Activated CD4-positive, alpha-beta T cell treated with anti-CD3 and anti-CD28 coated beads, Interleukin-2, amount 10 ng/mL, durations not matched to agents 7 days and 5 days (primary cell): ENCODE measurements at places on chromosomes 1 and 21.

DNA sequence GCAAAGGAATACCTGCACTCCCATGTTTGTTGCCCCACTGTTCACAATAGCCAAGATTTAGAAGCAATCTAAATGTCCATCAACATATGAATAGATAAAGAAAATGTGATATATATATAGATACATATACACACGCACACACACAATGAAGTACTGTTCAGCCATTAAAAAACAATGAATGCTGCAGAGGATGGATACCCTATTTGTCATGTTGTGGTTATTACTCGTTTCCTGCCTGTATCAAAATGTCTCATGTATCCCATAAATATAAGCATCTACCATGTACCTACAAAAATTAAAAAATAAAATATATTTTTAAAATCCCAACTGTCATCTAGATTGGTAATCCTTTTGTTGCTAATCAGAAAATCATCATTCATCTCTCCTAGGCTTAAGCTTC, 634.8 kb upstream of the ADGRL2 start:
- DNase-seq, result no peak

- DNase-seq, result no peak
These were observed 166.8 kb downstream of the HIVEP3 start for GRCh38 chr1:41751804-41752513.

- DNase-seq, result no peak
These were observed 163.1 kb downstream of the PGBD5 start for GRCh38 chr1:230262867-230263567.

DNA sequence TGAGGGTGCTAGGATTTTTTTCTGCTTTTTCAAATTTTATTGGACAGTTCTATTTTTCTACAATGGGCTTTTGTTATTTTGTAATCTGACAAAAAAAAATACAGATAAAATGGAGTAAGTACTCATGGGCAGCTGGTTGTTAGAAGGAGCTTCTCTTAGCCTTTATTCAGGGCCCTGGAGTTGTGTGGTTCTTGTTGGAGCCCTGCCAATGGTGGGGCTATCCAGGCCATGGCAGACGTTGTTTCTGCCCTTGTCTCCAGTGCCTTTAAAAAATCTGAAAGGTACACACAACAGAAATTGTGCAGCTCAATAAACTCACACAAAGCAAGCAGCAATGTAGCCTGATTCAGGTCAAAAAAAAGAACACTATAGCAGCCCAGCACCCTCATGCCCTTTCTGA, 153.5 kb upstream of the GALNT2 start:
- no peak for DNase-seq

- DNase-seq, result no peak
These were observed 113.9 kb downstream of the ATP5PO start for GRCh38 chr21:33801424-33802405.

DNA sequence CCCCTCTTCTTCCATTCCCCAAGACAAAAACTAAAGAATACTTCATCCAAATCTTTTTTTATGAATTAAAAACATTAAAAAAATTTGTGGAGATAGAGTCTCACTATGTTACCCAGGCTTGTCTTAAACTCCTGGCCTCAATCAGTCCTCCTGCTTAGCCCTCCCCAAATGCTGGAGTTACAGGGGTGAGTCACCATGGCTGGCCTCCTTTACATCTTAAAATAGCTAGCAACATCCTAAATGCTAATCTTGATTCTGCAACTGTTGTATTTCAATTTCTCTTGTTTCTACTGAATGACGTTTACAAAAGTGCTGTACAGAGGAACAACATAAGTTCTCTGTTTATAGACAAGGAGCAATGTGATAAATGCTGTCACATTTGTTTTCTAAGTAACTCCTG, 483.5 kb downstream of the ADGRL2 start:
- no peak for DNase-seq

- no peak for DNase-seq
These were observed 59.7 kb downstream of the MATN1 start for GRCh38 chr1:30663596-30664091.

GRCh38 chr1:116268211-116268610, 104.8 kb upstream of the ATP1A1 start:
- no peak for DNase-seq

- DNase-seq, result peak; percentile 85
These were observed 12.2 kb downstream of the CITED4 start for GRCh38 chr1:40849801-40850592.

DNA sequence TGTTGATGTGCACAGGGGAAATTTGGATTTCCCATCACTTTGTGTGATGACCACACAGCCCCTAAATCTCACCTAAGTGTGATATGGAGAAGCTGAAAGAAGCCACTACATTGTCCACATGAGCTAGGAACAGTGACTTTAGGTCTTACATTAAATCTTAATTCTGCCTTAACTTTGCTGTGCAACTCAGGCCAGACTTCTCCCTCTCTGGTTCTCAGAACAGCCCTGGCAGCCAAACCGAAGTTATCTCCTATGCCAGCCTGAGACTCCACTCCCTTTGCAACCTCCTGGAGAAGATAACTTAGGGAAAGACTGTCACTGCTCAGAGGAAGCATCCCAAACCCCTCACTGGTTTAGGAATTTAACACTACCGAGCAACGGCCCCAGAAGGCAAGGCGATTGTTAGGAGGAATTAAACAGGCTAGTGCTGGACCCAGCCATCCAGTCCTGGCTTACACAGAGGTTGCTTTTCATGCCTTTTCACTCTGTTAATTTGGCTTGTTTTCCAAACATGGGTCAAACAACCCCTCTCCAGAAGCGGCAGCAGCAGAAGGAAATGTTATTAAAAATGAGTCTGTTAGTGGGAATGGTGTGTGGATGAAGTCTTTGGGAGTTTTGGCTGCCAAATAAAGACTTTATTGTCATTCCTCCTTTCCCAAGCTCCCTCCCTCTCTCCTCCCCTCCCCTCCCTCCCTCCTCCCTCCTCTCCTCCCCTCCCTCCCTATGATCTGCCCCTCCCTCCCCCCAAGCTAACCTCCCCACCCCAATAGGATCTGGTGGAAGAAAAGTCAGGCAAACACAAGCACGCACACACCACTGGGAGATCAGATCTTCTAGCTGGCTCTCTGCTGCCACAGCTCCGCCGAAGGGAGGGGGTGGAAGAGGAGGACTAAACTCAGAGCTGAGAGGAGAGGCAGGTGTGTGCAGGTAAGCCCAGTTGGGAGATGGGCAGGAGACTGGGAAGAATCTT, at the start of gene PRELP:
PRELP (plus strand) TSS at position 795 of the 970 bp plus-strand sequence. CDS start 7,379 bp downstream, outside the sequence.
- no peak for DNase-seq

DNA sequence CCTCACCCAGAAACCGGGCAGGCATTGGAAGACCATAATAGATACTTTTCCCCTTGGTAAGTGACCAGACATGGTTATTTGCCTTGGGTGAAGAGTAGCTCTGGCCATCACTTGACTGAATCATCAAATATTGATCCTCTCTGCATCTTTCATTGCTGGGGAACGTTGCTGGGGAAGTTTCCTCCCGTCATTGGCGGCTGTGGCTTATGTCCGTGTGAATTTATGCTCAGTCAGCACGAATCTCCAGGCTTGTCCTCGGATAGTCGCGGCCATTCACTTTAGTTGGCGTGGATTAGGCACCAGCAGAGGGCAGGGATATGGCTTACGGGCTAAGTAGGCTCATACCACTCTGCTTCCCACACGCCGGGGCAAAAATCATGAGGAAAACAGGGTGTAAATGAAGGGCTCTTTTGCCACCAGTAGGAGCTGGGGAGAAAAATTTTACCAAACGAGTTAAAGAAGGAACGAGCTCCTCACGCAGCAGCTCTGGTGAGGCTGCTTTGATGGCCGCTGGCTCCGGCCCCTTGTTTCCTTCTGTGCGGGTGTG, 473.4 kb downstream of the CAMTA1 start:
- no peak for DNase-seq

GRCh38 chr1:86701731-86702130, 2.6 kb upstream of the SH3GLB1 start:
- no peak for DNase-seq

GRCh38 chr1:93172778-93173177, 7.4 kb downstream of the TMED5 start:
- no peak for DNase-seq

DNA sequence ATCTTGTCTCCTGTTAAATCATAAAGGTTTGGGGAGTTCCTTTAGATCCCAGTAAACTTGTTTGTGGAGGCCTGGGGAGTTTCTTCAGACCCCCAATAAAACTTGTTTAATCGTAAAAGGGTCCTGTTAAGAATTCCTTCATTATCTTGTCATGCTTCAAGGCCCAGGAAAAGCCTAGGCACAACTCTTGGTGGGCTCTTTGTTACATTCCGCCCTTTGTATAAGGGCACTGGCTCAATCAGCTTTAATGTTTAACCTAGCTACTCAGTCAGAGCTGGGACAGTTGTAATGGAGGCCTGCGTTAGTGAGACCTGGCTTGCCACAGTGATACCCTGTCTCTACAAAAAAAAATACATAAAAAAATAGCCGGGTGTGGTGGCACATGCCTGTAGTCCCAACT, 77.2 kb downstream of the MPZL1 start:
- no peak for DNase-seq

GRCh38 chr1:218301217-218301616, 16.1 kb downstream of the RRP15 start:
- DNase-seq, result no peak

- DNase-seq, result no peak
These were observed 39.4 kb downstream of the RCSD1 start for GRCh38 chr1:167669209-167670124.

GRCh38 chr1:203444171-203444576, 31.4 kb upstream of the PRELP start:
- no peak for DNase-seq

DNA sequence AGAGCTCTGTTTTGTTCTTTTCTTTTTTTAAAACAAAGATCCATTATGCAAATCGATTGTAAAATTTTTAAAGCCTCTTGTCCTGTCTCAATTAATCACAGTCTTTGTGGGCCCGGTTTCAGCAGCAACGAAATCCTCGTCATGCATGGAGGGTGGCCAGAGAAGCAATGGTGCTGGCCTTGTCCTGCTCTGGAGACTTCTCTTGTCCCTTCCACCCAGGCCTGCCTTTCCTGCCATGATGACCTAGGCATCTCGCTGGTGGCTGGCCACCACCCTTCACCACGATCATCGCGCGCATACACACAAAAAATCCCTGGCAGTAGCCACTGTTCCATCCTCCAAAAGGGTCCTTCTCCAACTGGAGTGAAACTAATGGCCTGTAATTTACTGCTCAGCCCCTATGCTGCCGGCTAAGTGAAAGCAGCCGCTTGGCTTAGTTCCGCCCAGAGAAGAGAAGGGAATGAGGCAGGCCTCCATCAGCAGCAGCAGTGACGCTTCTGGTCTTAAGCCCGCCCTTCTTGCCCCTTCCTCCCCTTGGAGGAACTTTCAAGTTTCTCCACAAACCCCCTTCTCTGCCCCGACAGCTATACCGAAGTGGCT, 309.5 kb downstream of the NPHP4 start:
- no peak for DNase-seq

- no peak for DNase-seq
These were observed 5.3 kb upstream of the MRPS21 start for GRCh38 chr1:150288382-150288781.

- no peak for DNase-seq
These were observed 201.1 kb downstream of the BACH1 start for GRCh38 chr21:29499734-29500343.

DNA sequence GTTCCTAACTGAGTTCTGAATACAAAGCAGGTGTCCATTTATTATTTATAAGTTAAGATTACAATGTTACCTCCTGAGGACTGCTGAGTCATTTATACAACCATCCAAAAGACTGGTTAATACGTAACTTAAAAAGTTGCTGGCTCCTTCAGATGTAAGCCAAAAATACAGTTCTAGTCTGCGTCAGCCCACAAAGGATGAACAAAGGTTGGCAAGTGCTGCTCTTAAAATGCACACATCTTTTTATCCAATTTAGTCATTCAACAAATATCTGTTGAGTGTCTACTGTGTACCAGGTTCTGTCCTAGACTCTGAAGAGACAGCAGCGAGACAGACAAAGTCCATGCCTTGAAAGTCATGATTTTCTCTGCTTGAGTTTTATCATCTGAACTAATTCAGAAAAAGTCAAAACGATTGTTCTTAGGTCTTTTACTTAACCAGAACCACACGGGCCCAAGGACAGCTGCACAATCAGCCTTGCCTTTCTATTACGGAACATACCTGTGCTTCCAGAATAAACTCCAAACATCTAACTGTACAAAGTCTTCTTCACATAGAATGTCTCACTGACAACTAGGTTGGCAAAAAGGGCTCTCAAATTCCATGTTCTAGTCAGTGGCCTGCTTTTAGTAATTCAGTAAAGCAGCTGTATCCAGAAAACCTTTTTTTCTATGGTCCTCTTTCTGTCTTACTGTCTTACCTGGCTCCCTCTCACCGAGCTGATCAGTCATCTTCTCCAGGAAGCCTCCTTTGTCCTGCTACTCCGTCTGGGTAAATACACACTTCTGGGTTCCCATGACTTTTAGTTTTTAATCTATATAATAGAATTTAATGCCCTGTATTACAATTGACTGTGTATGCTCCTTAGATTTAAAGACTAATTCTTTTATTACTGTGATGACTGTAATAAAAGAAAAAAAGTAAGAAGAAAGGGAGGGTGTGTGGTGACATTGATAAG, 15.5 kb upstream of the CNN3 start:
- no peak for DNase-seq

DNA sequence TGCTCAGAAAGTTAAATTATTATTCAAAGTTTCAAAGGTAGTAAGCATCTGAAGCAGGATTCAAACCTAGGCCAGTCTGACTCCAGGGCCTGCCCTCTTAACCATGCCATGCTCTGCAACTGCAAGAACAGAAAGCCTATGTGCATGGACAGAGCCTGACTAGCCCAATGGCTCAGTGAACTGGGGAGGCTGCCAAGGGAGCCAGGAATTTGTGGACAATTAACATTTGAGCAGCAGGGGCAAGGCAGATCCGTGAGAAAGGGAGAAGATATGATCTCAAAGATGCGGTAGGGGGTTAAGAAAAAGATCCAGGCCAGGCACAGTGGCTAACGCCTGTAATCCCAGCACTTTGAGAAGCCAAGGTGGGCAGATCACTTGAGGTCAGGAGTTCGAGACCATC, 6.5 kb upstream of the ATP1A4 start:
- no peak for DNase-seq

- no peak for DNase-seq
These were observed 65.2 kb downstream of the PLPPR5 start for GRCh38 chr1:98939471-98939870.

GRCh38 chr1:169119405-169119804, 12.9 kb downstream of the ATP1B1 start:
- no peak for DNase-seq

DNA sequence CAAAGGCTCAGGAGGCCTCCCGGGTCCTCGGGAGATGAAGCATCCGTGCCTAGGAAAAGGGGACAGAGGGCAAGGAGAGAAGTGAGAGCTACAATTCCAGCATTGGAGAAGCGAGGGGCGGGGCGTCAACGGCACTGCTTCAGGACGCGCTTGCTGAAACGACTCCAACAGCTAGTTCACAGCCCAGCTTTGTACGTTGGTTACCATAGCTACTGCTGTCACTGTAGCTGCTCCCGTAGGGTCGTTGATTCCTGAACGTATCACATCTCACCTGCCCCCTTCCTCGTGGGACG, 63.1 kb downstream of the TOR1AIP2 start:
- DNase-seq, result no peak

DNA sequence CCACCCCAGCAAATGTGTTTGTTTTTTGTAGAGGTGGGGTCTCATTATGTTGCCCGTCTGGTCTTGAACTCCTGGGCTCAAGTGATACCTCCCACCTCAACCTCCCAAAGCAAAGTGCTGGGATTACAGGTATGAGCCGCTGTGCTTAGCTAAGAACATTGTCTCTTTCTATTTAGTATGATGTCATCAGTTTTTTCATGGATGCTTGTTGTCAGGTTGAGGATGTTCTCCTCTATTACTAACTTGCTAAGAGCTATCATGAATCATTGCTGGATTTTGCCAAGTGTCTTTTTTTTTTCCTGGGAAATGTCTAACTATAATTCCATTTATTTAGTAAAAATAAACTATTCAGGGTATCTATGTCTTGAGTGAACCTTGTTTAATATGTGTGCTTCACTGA, 19.0 kb upstream of the MPC2 start:
- no peak for DNase-seq
